ENCODE measurements at places on chromosomes 6 and 20.

- no peak for DNase-seq
These were observed 74.7 kb downstream of the PFDN4 start for GRCh38 chr20:54282625-54283024.

- DNase-seq, result peak; percentile 57
These were observed 460.4 kb upstream of the RUNX2 start for GRCh38 chr6:44867571-44868334.

GRCh38 chr6:144150710-144151657, 667 bp downstream of the STX11 start:
- peak; percentile 36 for DNase-seq

- DNase-seq, result no peak
These were observed 54.2 kb downstream of the AGPAT4 start for GRCh38 chr6:161219680-161220079.

GRCh38 chr20:34920055-34920454, 35.6 kb downstream of the GSS start:
- DNase-seq, result no peak

All from femur (tissue), 1 donor.